AG08396 (cell line): ENCODE measurements at places on chromosomes 2 and 18.
A peak's percentile ranks its signal among the peaks of the same experiment; 100 is the strongest.

DNA sequence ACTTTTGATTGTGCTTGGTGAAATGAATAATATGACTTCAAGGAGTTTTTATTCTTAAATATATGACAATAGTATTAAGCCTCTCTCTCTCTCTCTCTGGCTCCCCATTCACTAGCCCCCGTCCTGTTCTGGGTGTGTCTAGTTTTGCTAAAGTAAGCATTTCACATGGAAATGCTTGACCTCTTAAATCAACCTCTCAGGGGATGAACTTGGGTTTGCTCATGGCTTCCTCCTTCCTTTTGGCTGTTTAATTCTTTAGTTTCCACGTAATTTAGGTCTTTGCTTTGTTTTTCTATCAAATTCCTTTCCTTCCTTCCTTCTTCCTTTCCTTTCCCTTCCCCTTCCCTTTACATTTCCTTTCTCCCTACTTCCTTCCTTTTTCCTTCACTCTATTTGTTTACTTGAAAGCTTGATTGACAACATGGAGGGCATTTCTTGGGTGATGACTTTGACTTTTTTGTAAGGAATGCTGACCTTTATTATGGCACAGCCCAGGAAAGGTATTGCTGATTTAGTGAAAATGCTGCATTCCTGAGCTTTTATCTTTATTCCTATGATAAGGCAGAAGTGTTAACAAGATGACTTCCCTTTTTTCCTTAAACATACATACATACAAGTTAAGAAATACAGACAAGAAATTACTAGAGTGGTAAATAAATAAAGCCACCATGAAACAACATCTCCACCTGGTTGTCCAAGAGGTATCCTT lies 3.6 kb downstream of the DPP4 start:
- no peak for DNase-seq

DNA sequence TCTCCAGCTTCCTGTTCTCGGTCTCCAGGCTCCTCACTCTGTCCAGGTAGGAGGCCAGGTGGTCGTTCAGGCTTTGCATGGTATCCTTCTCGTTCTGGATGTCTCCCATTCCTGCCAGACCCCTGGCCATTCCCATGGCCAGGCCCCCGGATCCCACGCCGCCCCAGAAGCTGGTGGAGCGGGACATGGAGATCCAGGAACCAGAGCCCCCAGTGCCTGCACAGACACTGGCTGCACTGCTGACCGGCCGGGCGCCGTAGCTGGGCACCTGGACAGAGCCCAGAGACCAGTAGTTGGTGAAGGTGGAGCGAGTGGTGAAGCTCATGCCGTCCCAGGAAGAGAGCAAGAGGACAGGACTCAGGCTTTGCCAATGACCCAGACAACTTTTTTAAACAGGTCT lies 129.1 kb upstream of the WDR75 start:
- DNase-seq = no peak

DNA sequence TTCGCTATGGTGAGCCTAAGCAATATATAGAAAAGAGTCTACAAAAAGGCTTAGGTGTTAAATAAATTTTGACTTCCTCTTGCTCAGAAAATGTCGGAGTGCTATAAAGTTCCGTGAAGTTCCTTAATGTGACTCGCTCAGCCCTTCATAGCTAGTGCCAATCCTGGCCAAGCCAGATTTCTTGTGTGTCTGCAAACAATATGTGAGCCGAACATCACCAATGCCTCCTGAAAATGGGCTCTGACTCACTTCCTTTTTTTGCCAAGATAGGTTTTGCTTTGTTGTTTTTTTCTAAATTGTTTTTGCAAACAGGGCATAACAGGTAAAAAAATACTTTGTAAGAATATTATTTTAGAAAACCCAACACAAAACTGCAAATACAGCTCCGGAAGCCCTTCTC lies 26.1 kb downstream of the CDC42EP3 start:
- DNase-seq = no peak

GRCh38 chr2:15142069-15142689 lies 419.0 kb downstream of the NBAS start:
- DNase-seq = no peak

DNA sequence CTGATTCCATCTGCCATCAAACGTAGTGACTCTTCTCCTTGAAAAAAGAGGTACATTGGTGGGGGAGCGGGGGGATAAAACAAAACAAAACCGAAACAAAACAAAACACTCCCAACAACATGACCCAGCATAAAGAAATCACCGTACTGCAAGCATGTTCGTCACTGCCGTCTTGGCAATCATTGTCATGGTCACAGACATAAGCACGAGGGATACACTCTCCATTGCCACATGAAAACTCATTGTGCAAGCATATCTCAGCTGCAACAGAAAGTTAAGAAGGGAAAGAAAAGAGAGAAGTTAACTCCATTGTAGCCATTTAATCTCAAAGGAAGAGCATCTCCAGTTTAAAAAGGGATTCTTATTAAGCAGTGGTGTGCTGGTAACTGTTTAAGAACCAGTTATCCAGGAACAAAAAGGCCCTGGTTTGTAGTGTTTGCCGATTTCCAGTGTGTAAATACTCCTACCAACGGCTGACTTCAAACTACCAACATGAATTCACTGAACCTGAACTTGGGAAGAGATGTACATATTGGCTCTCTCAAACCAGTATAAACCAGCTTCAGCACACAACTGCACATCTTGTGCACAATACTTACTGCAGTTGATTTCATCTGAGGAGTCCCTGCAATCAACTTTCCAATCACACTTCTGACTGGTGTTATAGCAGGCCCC lies 68.2 kb downstream of the LRP2 start:
- no peak for DNase-seq

- DNase-seq = no peak
Observed at GRCh38 chr2:44430342-44430741, 68.6 kb downstream of the CAMKMT start.

GRCh38 chr2:101204400-101205115 lies 48.1 kb upstream of the CNOT11 start:
- no peak for DNase-seq

DNA sequence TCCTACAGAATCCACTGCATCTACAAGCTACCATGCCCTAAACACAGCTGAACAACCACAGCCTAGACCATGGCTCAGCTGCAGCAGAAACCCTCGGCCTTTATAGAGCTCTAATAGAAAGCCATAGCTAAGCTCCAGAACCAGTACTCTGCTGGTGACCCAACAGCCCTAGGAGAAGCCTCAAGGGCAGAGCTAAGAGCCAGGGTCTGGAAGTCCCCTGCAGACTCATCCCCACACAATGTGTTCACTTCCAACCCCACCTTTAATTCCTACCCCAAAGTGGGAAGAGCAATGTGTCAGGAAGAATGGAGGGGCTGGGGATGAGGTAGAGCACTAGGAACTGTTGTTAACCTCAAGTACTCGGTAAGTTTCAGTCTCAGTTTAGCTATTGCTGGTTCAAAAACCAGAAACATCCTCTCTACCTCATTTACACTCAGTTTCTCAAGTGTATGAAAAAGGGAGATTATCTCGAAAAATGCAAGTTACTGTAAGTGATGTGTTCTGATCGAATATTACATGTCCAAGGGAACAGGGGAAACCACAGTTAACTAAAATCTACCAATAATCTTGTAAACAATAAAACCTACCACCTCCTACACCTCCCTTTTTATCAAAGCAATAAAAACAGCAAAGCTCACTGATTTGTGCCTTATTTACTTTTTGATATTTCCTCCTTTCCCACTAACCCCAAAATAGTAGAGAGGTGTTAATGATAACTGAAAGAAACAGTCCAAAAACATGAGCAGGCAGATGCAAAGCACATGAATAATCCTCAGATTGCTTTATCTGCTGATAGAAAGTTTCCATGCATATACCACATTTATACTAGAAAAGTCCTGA lies 36.2 kb downstream of the THADA start:
- DNase-seq = no peak

DNA sequence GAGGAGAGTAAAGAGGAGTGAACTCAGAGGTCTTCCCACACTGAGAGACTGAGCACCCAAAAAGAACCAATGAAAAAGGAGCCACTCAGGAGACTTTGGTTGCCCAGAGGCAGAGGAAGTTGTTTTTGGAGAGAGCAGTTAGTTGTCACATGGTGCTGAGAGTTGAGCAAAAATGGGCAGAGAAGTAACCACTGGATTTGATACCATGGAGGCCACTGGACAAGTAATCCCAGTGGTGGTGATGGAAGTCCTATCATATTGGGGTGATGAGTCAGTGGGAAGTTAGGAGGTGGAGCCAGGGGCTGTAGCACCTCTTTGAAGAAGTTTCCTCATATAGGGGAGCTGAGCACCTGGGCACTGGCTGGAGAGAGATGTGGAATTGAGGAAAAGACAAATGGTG lies 235.8 kb downstream of the TPGS2 start:
- DNase-seq = no peak

- no peak for DNase-seq
Observed at GRCh38 chr2:235842941-235843340, 325.2 kb downstream of the GBX2 start.

- no peak for DNase-seq
Observed at GRCh38 chr2:224670203-224670602, 46.0 kb downstream of the CCDC195 start.

DNA sequence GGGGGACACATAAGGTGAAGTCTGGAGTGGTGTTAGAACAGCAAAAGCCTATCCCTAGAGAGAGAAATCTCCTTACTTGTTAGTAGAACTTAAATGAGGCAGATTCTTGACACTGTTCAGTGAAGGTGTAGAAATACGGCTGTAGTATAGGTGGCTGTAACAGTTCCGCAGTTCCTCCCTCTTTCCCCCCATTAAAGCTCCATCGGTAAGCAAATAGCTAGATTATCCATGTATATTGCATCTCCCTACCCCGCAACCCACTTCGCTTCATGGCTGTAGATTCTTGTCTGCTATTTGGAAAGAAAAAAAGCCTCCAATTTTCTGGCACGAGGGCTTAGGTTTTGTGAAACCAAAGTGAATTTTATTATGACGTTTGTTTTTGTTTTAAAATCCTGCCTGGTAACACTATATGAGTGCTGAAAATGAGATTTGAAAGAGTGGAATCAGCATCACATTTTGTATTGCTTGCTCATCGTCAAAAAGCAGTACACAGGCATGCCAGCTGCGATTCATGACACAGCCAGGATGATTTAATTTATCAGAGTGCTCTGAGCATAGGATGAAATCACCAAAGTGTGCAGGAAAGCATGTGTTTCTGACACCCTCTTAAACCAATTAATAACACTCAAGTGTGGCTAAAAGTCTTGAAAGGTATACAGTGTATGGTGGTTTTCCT lies 1.4 kb downstream of the FAM171B start:
- DNase-seq = peak; percentile 70

GRCh38 chr2:148238561-148238960 lies 217.7 kb downstream of the MBD5 start:
- peak; percentile 5 for DNase-seq

DNA sequence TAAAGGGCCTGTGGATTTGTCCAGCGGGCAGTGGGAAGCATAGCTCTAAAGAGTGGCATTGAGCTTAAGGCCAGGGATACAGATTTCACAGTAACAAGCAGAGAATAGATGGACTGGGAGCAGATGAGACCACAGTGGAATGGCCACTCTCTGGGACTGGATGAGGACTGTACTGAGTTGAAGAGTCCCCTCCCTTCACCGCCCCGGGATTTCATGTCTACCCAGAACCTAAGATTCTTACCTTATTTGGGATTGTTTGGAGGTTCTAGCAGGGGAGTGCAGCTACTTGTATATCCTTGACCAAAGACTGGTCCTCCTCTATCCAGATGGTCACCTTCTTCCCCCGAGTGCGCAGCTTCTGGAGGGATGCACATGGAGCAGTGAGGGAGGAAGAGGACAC lies 28.0 kb upstream of the EFEMP1 start:
- DNase-seq = no peak

DNA sequence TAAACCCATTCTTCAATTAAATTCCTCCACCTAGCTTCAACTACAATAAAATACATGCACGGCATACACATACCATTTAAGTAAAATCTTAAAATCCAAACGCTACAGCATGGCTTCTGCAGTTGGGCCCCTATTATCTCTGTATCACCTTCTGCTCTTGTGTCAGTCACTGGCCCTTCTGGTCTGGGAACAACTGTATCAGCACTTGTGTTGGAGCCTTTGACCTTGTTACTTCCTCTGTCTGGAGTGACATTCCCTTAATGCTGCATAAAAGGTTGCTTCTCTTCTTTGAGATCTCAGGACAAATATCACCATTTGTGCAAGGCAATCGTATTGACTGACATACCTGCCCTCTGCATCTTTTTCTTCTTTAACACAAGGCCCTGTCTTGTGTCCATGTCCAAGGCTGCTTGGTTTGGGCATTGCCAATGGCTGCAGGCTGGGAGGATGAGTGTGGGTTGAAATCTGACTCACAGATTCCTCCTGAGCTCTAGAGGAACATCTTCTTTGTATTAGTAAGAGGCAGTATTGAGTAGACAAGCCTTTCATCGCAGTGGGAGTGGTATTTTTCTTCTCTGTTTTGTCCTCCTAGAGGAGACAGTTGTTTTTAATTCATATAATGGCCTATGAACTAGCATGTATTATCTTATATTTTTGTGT lies 267.8 kb upstream of the TRIB2 start:
- DNase-seq = no peak

DNA sequence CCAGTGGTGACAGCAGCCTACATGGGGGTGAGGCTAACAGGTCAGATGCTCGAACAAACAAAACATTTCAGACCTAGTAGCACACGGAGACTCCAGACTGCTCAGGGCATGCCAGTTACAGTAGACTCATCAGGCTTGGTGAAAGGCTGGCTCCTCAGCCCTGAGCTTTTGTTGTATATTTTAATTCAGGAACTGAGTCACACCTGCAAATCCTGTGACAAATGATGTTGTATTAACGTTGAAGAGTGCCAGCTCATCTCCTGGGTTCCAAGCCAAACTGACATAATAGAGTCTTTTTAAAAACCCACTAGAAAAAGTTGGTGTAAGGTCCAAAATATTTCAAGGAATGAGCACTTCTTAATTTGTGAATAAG lies 65.3 kb downstream of the C1D start:
- peak; percentile 39 for DNase-seq

DNA sequence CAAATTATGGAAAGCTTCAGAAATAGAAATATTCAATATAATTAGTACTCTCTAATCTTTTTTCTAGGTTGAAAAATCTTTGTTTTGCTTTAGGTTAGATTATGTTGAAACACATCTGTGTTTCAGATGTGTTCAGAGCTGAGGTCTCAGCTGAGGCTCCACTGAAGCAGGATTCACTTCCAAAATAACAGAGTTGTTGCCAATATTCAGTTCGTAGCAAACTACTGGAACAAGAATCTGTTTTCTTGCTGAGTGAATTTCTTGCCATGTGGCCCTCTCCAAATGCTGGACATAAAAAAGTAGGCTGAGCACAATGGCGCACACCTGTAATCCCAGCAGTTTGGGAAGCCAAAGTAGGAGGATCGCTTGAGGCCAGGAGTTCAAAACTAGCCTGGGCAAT lies 8.7 kb downstream of the PHOSPHO2 start:
- no peak for DNase-seq

DNA sequence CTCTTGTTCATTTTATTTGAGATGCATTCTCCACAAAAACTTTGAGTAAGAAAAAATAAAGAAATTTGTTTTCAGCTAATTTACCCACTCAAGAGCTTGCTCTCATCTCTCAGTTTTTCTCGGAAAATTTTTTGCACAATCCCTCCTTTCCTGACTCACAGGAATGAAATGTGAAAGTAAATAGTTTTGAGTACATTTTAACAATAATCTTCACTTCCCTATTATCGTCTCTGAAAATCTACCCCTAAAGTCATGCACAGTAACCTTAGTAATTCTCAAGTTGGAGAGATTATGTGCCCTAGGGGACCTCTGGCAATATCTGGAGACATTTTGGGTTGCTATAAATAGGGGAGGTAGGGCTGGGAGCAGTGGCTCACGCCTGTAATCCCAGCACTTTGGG lies 2.6 kb downstream of the CYB5A start:
- peak; percentile 17 for DNase-seq

- no peak for DNase-seq
Observed at GRCh38 chr2:187055463-187055862, 206.5 kb upstream of the ZSWIM2 start.

GRCh38 chr2:136208682-136209420 lies 90.9 kb upstream of the CXCR4 start:
- DNase-seq = no peak
